Vagina (tissue), 2 donors: ENCODE measurements at places on chromosomes 6 and 20.
A peak's percentile ranks its signal among the peaks of the same experiment; 100 is the strongest.

GRCh38 chr20:37259865-37260264 is 1.7 kb downstream of the GHRH start:
- no peak for DNase-seq

- DNase-seq = no peak
These were observed 116.6 kb upstream of the HTR1E start for GRCh38 chr6:86820750-86821149.

GRCh38 chr20:16764560-16764959 is 16.4 kb downstream of the OTOR start:
- no peak for DNase-seq

DNA sequence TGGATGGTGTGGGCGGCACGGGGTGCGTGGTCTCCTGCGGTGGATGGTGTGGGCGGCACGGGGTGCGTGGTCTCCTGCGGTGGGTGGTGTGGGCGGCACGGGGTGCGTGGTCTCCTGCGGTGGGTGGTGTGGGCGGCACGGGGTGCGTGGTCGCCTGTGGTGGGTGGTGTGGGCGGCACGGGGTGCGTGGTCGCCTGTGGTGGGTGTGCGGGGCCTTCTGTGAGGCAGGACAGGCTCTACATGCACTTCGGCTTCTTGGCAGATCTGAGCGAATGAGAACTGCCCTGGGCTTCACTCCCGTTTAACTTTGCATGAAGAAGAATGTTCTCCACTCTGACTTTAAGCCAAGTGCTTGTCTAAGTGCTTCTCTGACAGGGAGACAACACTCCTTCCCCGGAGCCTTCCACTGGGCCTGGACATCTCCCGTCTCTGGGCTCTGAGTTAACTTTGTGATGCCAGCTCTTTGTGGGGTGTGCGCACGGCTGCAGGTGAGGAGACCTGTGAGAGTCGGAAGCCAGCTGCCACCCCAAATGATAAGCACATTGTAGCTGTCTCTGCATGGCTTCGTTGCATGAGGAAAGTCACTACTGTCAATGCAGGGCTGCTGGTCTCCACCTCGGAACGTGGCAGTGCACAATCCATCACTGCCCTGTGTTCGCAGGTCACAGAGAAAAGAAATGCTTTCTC is 244.8 kb downstream of the DLL1 start:
- no peak for DNase-seq

GRCh38 chr6:105949869-105950268 is 136.3 kb upstream of the PRDM1 start:
- DNase-seq = no peak

DNA sequence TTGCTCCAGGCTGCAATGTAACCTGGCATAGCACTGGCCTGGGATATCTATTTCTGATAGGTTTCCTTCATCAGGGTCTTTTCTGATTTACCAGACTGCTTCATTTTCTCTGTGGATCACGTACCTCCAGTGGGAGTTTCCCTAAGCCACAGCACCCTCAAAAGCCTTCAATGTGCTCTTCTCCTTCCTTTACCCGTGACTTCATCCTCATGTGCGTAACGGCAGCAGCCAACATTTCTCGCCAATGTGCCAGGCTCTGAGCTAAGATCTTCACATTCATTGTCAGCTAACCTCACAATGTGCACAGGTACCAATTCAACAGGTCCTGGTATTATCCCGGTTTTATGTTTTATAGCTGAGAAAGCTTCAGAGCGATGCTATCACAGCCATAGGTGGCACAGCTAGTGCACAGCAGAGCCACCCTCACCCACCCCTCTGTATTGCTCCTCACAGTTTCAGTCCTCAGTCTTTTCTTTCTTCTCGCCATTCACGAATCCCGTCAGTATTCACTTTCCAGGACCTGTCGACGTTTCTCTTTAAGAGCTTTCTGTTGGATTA is 58.2 kb downstream of the TNFAIP3 start:
- DNase-seq = no peak

- no peak for DNase-seq
These were observed 6.3 kb downstream of the OR2A4 start for GRCh38 chr6:131694832-131695426.

GRCh38 chr6:142902636-142903053 is 42.3 kb downstream of the HIVEP2 start:
- no peak for DNase-seq

DNA sequence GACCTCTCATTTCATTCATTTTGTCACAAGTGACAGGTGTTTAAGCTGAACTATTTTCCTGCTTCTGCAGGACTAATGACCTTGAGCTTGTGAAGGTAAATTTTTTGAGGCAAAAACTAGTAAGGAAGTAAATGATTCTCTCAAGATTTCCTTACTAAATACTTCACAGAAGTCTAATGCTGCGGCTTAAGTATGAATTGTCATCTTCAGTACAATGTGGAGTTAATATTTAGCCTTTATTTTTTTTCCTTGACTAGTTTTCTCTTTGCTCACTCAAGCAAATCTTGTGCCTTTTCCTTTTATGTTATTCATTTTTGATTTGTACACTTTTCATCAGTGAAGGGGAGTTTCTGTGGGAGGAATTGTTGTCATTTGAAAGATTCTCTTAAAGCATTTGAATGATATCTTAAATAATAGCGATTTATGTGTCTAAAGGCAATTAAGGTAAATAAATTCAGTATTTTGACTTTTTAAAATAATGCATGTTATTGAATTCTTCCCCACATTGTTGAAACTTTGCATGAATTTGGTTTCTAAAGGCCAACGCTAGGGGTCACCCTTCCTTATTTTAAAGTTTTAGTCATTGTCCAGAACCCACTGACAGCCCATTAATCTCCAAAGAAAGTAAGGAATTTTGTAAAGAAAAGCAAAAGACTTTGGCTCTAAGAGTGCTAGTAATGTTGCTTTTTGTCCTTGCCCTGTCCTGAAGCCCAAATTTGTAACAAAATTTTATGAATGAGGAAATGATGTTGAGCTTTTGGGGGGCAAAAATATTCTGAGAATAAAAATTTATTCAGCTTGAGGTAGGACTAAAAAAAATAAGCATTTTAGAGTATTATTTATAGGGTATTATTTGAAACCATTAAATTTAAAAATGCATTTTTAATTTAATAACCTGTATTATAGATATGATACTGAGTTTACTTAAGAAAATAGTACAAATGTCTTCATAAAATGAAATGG is 157.4 kb upstream of the LAMA2 start:
- DNase-seq = no peak

- DNase-seq = no peak
These were observed 3.0 kb downstream of the THBD start for GRCh38 chr20:23046431-23046830.

- DNase-seq = no peak
These were observed 80.8 kb downstream of the AIG1 start for GRCh38 chr6:143141442-143141841.

DNA sequence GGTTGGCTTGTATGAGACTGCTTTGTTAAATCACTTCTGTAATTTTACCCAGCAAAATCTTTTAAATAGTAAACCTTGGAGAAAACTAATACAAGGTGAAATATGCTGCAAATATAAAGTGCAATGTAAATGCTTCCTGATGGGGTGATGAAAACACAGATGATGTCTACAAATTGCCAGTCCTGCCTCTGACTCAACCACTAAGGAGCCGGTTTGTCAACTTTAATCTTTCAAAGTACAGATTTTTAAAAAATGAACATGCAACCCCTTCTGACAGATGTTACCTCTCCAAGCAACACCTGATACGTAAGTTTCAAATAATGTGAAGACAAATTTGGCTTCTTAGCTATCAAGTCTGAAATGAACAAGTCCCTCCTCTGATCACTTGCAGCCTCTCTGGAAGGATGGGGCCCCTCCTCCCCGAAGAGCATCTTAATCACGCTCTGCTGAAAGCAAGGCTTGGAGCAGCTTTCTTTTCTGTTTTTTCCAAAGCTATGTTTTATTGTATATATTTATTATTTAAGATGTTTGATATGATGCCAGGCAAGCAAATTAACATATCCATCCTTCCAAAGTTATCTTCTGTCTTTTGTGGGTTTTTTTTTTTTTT is 196.0 kb downstream of the MYLK4 start:
- DNase-seq = no peak

DNA sequence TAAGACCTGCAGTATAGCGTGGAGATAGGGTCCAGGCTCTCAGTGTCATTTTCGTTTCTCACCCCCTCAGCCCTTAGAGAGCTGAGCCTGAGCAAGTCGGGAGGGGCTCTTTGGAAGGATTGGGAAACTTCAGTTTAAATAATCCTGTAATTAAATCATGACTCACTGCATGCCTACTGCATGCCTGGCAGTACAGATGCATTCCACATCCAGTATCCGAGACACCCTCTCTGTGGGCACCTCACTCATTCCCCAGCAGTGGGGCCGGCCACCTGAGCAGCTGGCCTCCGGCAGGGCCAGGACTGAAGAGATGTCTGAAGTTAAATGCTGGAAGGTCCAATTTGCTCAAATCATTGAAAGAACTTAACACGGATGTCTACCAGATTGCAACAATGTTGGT is 316.6 kb downstream of the THBS2 start:
- DNase-seq = no peak

- DNase-seq = no peak
These were observed 83.5 kb downstream of the TRERF1 start for GRCh38 chr6:42368181-42368580.

DNA sequence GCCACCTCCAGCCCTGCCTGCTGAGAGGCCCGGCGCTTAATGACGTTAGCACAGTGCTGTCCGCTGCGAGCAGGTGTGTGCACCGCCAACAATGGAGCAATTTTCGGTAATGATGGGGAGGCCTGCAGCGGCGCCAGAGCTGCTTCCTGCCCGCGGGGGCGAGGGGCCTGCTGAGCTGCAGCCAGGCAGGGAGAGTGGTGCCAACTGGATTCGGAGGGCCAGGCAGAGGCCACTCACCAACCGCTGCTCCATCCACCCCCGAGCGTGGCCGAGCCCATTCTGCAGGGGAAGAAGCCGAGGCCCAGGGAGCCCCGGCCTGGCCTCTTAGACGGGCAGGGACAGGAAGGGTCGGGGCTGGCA is 9.6 kb downstream of the HRH3 start:
- DNase-seq = no peak

DNA sequence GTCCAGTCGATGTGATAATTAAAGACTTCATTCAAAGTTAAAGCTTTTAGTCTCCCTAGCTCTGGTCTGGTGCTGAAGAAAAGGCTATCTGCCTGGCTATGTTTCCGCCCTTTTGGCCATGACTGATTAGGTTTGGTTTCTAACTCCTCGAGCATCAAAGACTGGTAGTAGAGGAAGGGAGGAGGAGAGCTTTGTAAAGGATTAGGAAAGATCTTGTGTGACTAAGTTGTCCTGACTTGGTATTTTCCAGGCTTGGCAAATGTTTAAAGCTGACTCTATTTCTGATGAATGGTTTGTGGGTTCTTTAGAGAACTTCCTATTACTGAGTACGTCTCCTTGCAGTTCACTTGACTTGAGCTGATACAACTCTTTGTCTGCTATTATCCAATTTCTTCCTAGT is 312.9 kb downstream of the GJA1 start:
- DNase-seq = no peak

DNA sequence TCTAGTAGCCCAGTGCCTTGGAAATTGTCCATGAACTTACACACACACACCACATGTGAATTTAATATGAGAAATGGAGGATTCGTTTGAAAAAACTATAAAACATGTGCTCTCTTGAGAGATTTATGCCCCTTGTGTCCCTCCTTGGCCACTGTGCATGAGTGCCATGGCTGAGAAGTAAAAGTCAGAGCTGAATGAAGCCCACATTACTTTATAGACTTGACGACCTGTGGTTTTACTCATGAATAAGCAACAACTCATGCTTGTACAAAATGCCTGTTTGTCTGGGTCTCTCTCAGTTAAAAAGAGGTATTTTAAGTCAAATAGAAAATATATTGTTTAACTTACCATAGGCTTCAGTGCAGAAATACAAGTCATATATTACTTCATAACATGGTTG is 102.7 kb downstream of the KCNQ5 start:
- no peak for DNase-seq

GRCh38 chr20:45959126-45959525 is 12.9 kb downstream of the ZNF335 start:
- DNase-seq = no peak

DNA sequence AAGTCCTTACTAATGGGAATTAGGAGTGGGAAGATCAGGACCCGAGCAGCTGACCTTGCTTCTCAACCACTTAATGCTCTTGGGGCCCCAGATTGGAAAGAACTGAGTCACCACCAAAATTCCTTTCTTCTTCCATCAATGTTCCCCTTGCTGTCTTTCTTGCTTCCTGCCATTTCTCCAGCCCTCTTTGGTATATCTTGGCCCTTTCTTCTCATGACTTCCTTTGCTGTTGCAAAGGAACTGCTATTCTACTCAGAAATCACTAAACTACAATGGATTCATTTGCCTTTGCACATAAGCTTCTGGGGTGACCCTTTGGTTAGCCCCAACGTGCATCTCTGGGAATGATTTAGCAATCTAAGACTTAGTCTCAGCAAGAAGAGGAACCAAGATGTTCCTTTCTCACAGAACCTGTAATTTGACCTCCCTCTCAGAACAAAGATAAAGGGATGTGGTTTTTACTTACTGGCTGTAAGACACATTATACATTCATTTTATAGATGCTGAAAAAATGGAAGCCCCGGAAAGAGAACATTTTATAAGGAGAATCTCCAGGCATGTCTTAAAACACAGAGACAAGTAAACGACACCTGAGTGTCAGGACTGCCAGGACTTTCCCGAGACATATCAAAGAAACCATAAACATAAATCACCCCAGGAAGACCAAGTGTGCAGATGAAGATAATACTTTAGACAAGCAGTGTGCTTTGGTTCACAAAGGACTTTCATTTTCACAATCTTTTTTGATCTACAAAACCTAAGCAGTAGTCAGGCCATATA is 99.0 kb upstream of the TNFAIP3 start:
- no peak for DNase-seq

GRCh38 chr6:109816452-109817374 is 125.6 kb downstream of the FIG4 start:
- DNase-seq = no peak

- DNase-seq = peak; percentile 34
These were observed 109.3 kb downstream of the THBS2 start for GRCh38 chr6:169144356-169144755.

DNA sequence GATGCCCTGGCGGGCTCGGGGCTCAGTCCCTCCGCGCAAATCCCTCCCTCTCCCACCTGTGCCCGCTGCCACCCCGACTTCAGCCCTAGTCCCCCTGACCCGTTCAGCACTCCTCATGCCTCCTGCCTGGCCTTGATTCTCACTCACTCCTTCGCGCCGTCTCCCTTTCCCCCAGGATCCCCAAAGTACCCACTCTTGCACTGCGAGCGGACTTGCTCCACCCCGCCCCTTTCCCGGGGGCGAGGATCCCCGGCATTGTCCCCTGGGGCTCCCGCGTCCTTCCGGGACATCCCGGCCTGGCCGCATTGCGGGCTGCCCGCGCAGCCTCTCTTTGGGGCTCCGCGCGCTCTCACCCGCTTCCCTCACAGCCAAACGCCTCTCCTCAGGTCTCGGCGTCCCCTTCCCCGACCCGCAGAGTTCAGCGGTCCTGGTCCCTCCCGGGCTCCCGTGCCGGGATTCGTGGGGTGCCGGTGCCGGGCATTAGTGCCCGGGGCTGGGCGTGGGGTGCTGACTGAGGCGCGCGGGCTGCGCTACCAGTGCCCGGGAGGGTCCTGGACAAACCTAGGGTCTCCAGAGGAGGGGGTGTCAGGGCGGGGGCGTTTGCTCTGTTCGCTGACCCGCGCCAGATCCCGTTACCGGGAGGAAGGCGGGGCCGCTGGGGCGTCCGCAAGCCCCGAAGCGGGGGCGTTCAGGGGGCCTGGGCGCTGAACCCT is 45.5 kb upstream of the SUPT3H start:
- DNase-seq = no peak

- peak; percentile 44 for DNase-seq
These were observed 146.7 kb upstream of the SLC22A23 start for GRCh38 chr6:3603340-3604130.

GRCh38 chr20:25148181-25148981 is 47.1 kb upstream of the ENTPD6 start:
- no peak for DNase-seq
